ENCODE measurements at places on chromosomes 1 and 21. TPM values are rescaled to one million over a fixed set of nuclear protein-coding genes. Genes with fewer than 3 reads are reported as not detected.

Gene LPAR3
- 3.6 TPM for total RNA-seq

DNA sequence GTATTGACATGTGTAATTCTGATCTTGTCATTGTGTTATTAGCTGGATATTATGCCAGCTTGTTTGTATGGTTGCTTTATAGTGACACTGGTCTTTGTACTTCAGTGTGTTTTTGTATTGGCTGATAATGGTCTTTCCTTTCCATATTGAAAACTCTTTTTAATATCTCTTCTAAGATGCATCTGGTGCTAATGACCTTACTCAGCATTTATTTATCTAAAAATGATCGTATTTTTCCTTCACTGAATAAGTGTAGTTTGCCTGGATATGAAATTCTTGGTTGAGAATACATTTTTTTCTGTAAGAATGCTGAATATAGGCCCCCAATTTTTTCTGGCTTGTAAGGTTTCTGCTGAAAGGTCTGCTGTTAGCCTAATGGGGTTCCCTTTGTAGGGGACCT, 465.5 kb upstream of the TMPRSS15 start:
- DNase-seq: no peak

GRCh38 chr1:201090541-201090940, 21.7 kb downstream of the CACNA1S start:
- no peak for DNase-seq

- DNase-seq: no peak
Observed at GRCh38 chr1:109112056-109112651, 1.8 kb upstream of the ELAPOR1 start.

- no peak for DNase-seq
Observed at GRCh38 chr1:173056365-173056764, 5.6 kb upstream of the TNFSF18 start.

DNA sequence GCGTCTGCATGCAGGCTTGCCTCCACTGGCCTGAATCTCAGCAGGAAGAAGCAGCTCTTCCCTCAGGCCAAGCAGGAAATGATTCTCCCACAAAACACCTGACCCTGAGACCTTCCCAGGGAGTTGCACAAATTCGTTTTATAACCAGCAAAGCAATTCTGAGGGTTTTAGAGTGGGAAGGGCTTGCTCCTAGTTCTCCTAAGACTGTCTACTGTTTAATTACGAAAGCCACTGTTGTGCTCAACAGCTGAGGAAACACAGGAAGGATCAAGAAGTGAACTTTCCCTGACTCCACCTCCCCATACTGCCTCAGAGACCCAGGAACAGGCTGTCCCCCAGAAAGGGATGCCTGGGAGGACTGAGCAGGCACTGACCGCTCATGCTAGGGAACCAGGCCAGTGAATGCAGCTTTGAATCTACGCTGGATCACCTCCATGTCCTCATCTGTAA, 37.0 kb upstream of the PUM1 start:
- no peak for DNase-seq

- no peak for DNase-seq
Observed at GRCh38 chr21:22556829-22557228, 1558.6 kb downstream of the NCAM2 start.

GRCh38 chr1:15245593-15246360, 1.2 kb upstream of the FHAD1 start:
- peak; percentile 50 for DNase-seq

- DNase-seq: no peak
Observed at GRCh38 chr1:225498549-225499136, 70.8 kb upstream of the LBR start.

- no peak for DNase-seq
Observed at GRCh38 chr1:182754543-182755314, 34.8 kb upstream of the NPL start.

- no peak for DNase-seq
Observed at GRCh38 chr21:45877821-45878469, 103.6 kb upstream of the COL6A1 start.

DNA sequence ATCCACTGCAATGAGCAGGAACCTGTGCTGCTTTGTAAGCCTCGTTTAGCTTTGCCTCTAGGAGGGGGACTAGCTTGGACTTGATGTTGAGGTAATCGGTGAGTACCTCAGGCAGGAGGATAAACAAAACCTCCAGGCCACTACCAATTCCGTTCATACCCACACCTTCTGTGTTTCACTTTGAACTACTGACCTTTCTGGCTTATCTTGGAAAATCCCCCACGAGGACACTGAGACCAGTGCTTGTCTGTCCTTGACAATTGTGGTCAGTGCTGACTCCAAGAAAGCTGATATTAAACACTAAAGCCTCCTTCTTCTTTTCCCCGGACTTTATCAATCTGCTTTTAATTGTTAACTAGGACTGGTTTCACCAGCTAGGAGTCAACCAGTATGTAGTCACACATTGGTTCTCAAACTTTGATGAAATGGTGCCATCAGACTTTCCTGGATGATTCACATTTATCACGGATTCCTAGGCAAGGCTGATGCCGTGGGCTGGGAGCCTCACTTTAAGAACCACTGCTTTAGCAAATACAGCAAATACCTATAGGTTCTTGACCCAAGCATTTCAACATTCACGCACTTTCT, 52.7 kb downstream of the TGFB2 start:
- no peak for DNase-seq

- peak; percentile 82 for DNase-seq
Observed at GRCh38 chr1:109901524-109902145, 9.0 kb upstream of the CSF1 start.

Measured in upper lobe of right lung (tissue), 1 donor.